NCI-H1694 treated with DMSO at 0.1 percent for 48 hours (cell line): ENCODE measurements at places on chromosomes 4 and X.

DNA sequence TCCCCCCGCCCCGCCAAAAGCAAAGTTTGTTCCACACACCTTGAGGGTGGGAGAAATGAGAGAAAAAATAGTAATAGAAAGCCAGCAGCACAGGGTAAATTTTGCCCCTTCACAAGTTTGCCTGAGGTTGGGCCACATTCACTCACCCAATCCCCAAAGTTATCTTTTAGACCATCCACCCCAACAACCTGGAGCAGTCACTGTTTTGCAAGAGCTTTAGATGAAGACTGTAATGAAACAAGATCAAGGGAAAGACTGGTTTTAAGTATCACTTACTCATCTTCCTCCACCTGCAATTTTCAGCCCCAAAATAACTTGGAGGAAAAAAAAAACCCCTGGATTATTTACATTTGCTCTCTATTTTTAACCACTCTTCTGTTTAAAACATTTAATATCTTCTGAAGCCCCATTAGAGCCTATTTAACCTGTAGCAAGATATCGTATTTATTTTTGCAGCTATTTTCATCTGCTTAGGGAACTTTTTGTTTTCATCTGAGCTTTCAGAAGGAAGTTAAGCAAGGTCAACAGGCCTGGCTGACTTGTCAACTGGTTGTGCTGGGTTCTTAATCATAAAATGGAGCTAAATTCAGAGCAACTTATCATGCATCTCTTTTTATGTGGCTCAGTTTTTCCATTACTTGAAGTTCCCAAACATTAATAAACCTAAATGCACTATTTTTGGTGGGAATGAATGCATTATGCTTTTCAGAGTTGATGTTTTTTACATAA lies 24.6 kb upstream of the TBL1X start:
- no peak for DNase-seq

GRCh38 chr4:74203467-74203866 lies 45.5 kb downstream of the MTHFD2L start:
- no peak for DNase-seq

- DNase-seq: no peak
Measured at GRCh38 chrX:119763181-119763580, 4.8 kb downstream of the SOWAHD start.

GRCh38 chr4:119744580-119744979 lies 116.0 kb upstream of the PDE5A start:
- DNase-seq: no peak

DNA sequence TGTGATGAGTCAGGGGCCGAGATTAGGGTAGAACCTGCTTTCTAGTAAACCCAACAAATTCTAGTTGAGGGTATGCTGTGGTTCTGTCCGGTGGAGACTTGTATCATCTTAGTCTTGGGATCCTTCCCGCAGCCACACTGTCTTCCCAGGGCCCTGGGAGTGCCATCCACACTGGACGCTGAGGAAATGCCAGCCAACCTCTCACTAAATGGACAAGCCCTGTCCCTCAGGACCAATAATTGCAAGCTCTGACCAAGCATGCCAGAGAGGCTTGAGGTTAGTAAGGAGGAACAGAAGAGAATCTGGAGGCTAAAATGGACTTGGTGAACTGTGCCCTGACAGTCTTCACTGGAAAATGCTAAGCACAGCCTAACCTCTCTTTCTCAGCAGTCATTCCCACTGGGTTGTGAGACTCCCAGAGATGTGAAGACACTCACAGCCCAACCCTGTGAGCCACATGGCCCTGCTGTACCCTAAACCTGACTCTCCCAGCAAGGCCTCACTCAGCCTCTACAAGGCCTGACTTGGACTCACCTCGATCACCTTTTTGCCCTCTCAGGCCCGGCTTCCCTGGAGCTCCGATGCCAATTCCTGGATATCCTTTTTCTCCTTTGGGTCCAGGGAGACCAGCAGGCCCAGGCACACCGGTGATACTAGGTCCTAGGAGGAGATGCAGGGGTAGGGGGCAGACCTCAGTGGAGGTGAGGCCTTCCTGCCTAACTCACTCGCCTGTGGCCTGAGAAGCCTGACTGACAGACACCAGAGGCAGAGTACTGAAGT lies 77.6 kb downstream of the ATG4A start:
- no peak for DNase-seq

DNA sequence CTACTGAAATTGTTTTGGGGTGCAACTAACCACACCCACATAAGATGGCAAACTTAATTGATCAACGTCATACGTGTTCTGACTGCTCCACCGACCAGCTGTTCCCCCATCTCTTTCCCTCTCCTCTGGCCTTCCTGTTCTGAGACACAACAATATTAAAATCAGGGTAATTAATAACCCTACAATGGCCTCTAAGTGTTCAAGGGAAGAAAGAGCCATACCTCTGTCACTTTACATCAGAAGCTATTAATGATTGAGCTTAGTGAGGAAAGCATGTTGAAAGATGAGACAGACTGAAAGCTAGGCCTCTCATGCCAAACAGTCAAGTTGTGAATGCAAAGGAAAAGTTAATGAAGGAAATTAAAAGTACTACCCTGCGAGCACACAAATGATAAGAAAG lies 173.9 kb upstream of the FTHL17 start:
- DNase-seq: no peak

GRCh38 chrX:24243188-24243587 lies 70.7 kb downstream of the SUPT20HL2 start:
- DNase-seq: no peak
